Aorta (tissue), 5 donors: ENCODE measurements at places on chromosomes 7 and 10. TPM values are rescaled to one million over a fixed set of nuclear protein-coding genes. Genes with fewer than 3 reads are reported as not detected.

- no peak for DNase-seq
- no peaks in the 10 kb centered on the region for H3K27me3 ChIP-seq
- H3K27ac ChIP-seq = no peak overlapping the region
- no peak overlapping the region for H3K4me3 ChIP-seq
- no peaks in the 10 kb centered on the region for H3K4me1 ChIP-seq
These were observed 7.8 kb downstream of the FOXL3 start for GRCh38 chr7:297611-298374.

DNA sequence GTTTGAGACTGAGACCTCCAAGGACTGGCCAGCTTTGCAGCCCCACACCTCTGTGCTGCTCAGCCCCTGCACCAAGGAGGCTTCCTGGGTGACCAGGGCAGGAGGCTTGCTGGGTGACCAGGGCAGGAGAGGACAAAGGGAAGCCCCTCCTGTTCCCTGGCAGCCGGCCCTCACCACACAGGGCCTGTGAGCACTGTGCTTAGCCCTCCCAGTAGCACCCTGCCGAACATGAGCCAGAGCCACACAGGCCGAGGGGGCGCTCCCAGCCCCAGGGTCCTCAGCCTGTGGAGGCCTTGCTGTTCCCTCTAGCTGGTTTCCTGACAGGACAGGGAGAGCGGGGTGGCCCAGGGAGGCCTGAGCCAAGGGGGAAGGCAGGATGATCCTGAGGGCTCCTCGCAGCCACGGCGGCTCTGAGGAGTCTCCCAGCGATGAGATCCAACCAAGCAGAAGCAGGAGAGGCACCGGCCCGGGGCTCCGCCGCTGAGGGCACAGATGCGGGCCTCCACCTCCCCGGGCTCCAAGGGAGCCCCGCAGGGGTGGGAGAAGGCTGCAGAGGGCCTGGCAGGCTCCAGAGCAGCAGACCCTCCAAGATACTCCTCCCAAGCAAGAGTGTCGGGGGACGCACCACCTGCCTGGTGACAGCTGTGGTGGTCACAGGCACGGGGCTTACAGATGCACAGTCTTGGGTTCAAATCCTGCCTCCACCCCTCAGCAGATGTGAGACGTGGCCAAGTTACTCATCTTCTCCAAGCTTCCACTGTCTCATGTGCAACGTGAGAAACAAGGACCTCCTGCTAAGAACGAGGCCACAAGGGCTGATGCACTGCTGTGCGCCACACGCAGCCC, 22.5 kb downstream of the WDR86 start:
- no peaks in the 10 kb centered on the region for H3K4me1 ChIP-seq
- no peak for DNase-seq
- no peak overlapping the region for H3K27ac ChIP-seq
- H3K27me3 ChIP-seq = no peaks in the 10 kb centered on the region
- no peak overlapping the region for H3K4me3 ChIP-seq

DNA sequence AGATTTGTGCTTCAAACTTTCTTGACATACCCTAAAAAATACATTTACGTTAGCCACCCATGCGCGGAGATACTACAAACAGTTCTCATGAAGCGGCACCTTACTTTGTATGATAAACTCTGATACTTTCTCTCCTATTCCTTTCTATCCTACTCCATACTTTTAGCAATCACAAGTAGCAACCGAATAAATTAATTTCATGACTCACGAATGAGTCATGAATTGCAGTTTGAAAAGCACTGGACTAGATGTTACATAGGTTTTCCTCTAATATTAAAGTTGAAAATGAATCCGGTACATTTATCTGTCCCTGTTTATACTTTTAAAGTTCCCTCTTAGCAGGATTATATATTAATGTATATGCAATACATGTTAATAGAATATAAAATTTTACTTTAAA, 67.6 kb downstream of the CUBN start:
- no peaks in the 10 kb centered on the region for H3K4me1 ChIP-seq
- DNase-seq = no peak
- H3K4me3 ChIP-seq = no peak overlapping the region

DNA sequence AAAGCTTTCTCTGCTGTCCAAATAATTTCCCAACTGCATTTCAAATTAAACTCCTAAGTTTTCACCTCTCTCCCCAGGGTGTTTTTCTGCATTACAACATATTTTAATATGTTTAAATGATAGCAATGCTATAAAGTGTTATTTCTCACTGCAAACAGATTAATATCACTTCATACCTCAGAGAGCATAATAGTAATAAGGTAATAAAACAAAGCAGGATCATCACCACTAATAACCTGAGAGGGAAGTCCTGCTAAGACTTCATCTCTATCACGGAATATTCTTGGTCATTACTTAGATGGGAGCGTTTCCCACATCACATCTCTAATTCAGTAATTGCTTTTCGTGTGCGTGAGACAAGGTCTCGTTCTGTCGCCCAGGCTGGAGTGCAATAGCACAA, 168.8 kb downstream of the PARD3 start:
- DNase-seq = no peak
- no peaks in the 10 kb centered on the region for H3K4me1 ChIP-seq
- H3K27ac ChIP-seq = no peak overlapping the region

DNA sequence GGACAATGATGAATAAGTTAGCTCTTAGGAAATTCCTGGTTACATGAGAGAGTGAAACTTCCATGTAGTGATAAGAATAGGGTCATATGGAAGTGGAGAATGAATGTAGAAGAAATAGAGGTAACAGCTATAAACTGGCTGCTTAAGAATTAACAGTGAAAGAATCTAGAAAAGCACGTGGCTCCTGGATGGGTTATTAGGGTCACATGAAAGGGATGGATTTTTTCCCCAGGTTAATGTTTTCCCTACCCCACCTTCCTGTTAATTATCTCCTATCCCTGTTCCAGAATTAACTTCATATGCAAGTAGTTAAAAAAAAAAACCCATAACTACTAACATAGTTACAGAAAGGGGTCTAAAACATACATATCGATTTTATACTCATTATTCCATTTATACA, 58.0 kb downstream of the ANKIB1 start:
- no peaks in the 10 kb centered on the region for H3K4me1 ChIP-seq
- no peak overlapping the region for H3K4me3 ChIP-seq
- no peak overlapping the region for H3K27ac ChIP-seq
- DNase-seq = no peak

GRCh38 chr7:26614503-26614902, 249.9 kb downstream of the SKAP2 start:
- DNase-seq = no peak
- no peak overlapping the region for H3K27ac ChIP-seq
- H3K36me3 ChIP-seq = no peaks in the 10 kb centered on the region
- H3K27me3 ChIP-seq = no peaks in the 10 kb centered on the region
- H3K4me3 ChIP-seq = no peak overlapping the region
- H3K4me1 ChIP-seq = no peaks in the 10 kb centered on the region

GRCh38 chr10:109982812-109983211, 25.0 kb upstream of the ADD3 start:
- no peak overlapping the region for H3K27ac ChIP-seq
- no peaks in the 10 kb centered on the region for H3K36me3 ChIP-seq
- no peak for DNase-seq
- no peaks in the 10 kb centered on the region for H3K27me3 ChIP-seq
- H3K4me3 ChIP-seq = no peak overlapping the region
- H3K4me1 ChIP-seq = peaks cover 3% of the 10 kb centered on the region

DNA sequence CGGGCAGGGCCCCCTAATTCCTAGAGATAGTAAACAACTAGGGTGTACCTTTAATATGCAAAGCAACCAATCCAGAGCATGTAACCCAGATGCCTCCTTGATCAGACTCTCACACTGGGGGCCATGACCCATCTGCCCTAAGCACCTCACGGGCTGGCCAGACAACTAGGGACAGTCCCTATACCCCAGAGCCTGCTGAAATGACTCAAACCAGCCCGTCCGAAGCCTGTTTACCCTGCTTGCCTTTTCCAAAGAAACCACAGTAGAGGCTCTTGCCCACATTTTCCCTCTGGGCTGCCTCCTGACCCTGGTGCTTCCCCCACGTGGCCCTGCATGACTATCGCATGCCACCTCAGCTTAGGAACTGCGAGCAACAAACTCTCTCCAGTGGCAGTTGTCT, 46.2 kb downstream of the RGS10 start:
- no peaks in the 10 kb centered on the region for H3K36me3 ChIP-seq
- DNase-seq = no peak
- H3K27ac ChIP-seq = no peak overlapping the region
- no peak overlapping the region for H3K4me3 ChIP-seq

GRCh38 chr7:131098527-131098926, 229.1 kb upstream of the MKLN1 start:
- peaks cover 2% of the 10 kb centered on the region for H3K4me1 ChIP-seq
- no peak overlapping the region for H3K4me3 ChIP-seq
- no peak for DNase-seq
- no peaks in the 10 kb centered on the region for H3K36me3 ChIP-seq
- H3K27me3 ChIP-seq = no peaks in the 10 kb centered on the region

DNA sequence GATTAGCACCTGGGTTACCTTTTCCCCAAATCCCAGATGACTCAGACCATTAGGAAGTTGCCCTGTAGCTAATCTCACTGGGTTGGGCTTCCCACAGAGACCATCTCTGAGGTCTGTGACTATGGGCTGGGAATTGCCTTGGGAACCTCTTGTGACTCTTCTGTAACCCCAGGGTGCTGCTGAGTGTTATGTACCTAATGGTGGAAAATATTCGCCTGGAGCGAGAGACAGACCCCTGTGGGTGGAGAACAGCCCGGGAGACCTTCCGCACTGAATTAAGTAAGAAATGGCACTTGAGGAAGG, 20.0 kb downstream of the STRIP2 start:
- H3K36me3 ChIP-seq = no peaks in the 10 kb centered on the region
- no peaks in the 10 kb centered on the region for H3K27me3 ChIP-seq
- H3K27ac ChIP-seq = no peak overlapping the region
- no peak for DNase-seq

DNA sequence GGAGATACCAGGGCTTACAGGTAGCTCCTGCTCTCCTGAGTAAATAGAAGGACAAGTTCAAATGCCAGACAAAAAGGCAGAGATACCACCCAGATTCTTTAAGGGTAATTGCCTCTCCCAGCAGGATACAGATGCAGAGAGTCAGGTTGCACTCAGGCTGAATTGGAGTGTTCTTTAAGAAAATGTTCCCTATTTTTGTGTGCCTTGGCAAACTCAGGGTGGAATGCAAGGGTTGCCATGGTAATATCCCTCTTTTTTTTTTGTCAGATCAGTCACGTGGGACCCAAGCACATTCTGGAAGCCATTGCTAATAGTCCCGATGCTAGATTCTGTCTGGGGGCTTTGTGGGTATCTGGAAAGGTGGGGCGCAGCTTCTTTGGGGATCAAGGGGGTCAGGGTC, 628.0 kb downstream of the CALN1 start:
- no peak overlapping the region for H3K4me3 ChIP-seq
- DNase-seq = no peak
- H3K4me1 ChIP-seq = no peaks in the 10 kb centered on the region

DNA sequence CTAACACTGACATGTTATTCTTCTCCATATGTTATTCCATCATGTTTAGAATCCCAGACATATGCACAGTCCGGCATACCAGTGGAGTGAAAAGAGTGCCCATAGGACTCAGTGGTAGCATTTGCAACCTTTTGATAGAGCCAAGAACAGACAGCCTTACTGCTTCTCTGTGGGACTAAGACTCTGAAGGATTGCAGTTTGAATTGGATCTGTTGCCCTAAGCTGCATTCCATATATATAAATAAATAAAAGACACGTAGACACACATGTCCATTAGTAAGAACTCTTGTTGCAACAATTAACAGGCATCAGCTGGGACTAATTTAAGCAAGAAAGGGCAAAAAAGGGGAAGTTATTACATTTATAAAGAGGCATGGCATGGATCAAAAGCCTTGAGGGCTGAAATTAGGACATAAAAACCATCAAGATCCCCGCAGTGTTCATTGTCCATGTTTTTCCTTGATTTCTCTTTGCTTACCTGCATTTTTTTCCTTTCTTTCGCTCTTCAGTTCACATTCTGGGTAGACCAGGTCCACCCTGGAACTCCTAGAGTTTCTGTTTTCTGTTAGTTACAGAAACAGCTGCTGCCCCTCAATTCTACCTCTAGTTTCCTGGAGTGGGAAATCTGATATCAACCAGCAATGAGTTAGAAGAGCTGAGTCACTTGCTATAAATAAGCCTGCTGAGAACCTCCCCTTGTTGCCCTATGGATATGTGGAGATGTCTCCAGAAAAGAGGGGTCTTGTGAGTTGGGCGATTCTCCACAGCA, 132.4 kb downstream of the SORCS1 start:
- no peak for DNase-seq
- no peaks in the 10 kb centered on the region for H3K36me3 ChIP-seq
- H3K27me3 ChIP-seq = no peaks in the 10 kb centered on the region
- no peak overlapping the region for H3K4me3 ChIP-seq

- H3K36me3 ChIP-seq = no peaks in the 10 kb centered on the region
- no peaks in the 10 kb centered on the region for H3K27me3 ChIP-seq
- H3K4me3 ChIP-seq = no peak overlapping the region
- no peak for DNase-seq
These were observed 16.8 kb downstream of the OSBPL3 start for GRCh38 chr7:24963218-24963617.

DNA sequence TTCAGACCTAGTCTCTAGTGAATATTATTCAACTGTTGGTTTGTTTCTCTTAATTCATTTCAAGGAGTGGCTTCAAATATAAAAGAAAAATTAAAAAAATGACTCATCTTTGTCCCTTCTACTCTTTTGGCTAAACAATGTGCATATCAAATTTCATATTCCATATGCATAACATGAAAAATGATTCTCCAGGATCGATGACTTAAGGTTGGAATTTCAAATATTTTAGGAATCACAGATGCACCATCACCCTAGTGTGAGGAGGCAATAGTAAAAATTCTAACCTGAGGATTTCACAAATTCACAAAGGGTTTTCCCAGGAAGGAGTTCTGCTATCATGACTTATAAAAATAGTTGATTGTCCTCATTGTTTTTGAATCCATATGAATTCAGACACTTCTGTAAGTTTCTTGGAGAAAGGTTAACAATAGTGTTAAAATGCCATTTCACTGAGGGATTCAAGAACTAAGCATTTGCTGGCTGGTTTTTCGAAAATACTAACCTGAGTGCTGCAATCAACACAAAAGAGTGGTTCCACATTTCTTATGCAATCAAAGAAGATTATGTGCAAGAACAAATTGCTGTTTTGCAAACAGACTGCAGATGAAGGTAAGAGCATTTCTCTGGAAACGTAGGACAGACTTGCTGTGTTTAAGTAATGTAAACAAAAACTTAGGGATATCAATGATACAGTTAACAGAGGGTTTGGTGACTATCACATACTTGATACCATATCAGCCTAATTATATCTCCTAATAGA, 547.5 kb upstream of the LRRTM3 start:
- no peaks in the 10 kb centered on the region for H3K36me3 ChIP-seq
- H3K27me3 ChIP-seq = no peaks in the 10 kb centered on the region
- H3K4me3 ChIP-seq = no peak overlapping the region
- H3K4me1 ChIP-seq = no peaks in the 10 kb centered on the region

The PAPOLB gene
- total RNA-seq = 0.26 TPM

The H2BK1 gene
- total RNA-seq = not detected

The FGFR2 gene
- 13.1 TPM for total RNA-seq

The PLXNA4 gene
- total RNA-seq = 22.7 TPM

The SPDYE1 gene
- total RNA-seq = not detected

The ANKIB1 gene
- total RNA-seq = 75.1 TPM

The TMEM236 gene
- total RNA-seq = 1.1 TPM

The SLC26A5 gene
- total RNA-seq = 0.78 TPM
